Left colon (tissue), 2 donors: ENCODE measurements at places on chromosomes 4 and X. TPM values are rescaled to one million over a fixed set of nuclear protein-coding genes. Genes with fewer than 3 reads are reported as not detected.

DNA sequence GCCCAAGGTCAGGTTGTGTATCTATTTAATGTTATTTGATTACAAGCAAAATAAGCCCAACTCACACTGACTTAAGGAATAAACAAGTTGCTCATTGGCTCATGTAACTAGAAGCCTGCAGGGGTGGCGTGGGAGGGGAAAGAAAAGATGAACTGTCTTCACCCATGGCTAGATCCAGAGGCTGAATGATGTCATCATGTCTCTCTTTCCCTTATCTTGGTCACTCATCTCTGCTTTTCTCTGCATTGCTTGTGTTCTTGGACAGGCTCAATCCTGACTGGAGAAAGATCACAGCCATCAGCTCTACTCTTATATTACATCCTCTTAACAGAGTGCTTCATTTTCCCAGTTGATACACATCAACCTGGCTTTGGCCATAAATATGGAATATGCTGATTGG lies 290.0 kb upstream of the DIAPH2 start:
- DNase-seq = no peak

DNA sequence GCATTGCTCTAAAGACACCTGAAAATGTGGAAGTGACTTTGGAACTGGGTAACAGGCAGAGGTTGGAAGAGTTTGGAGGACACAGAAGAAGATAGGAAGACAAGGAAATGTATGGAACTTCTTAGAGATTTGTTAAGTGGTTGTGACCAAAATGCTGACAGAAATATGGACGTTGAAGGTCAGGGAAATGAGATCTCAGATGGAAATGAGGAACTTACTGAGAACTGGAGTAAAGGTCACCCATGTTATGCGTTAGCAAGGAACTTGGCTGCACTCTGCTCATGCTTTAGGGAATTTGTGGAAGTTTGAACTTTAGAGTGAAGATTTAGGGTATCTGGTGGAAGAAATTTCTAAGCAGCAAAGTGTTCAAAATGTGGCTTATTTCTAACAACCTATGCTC lies 99.4 kb downstream of the FAM13A start:
- DNase-seq = no peak

Gene SETD7
- total RNA-seq = 17.6 TPM

GRCh38 chr4:92455329-92455839 lies 151.6 kb downstream of the GRID2 start:
- no peak for DNase-seq

- no peak for DNase-seq
These were observed 364.5 kb upstream of the MAD2L1 start for GRCh38 chr4:120431180-120431579.

GRCh38 chr4:89039730-89040338 lies 17.2 kb downstream of the FAM13A start:
- DNase-seq = no peak

Gene MAGEA9B
- total RNA-seq = not detected

GRCh38 chr4:186669159-186669731 lies 54.4 kb downstream of the FAT1 start:
- DNase-seq = no peak

- DNase-seq = no peak
These were observed 178.5 kb downstream of the CBR4 start for GRCh38 chr4:168831585-168831918.
